ENCODE measurements at places on chromosomes 11 and 22. TPM values are rescaled to one million over a fixed set of nuclear protein-coding genes. Genes with fewer than 3 reads are reported as not detected.
A peak's percentile ranks its signal among the peaks of the same experiment; 100 is the strongest.

TRIM29 gene
- not detected for total RNA-seq

DNA sequence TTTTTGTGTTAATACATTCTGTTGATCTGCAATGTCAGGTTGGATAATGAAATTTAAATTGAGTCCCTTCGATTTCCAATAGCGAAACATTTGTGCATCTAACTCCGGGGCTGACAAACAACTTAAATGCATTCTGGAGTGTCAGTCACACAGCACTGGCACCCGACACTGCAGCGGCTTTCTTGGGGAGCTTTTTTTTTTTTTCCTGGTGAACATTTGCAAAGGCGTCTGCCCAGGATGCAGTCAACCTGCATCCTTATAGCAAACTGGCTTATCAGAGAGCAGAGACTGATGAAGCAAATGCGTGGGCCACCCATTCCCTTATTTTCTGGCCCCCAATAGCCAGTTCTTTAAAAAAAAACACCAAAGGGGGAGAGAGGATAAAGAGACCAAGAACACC is 1167.7 kb downstream of the LRRC4C start:
- H3K27ac ChIP-seq, result no peak overlapping the region
- no peak for DNase-seq
- no peaks in the 10 kb centered on the region for H3K36me3 ChIP-seq

OR6T1 gene
- total RNA-seq, result not detected

RAG2 gene
- not detected for total RNA-seq

CCDC83 gene
- not detected for total RNA-seq

DNA sequence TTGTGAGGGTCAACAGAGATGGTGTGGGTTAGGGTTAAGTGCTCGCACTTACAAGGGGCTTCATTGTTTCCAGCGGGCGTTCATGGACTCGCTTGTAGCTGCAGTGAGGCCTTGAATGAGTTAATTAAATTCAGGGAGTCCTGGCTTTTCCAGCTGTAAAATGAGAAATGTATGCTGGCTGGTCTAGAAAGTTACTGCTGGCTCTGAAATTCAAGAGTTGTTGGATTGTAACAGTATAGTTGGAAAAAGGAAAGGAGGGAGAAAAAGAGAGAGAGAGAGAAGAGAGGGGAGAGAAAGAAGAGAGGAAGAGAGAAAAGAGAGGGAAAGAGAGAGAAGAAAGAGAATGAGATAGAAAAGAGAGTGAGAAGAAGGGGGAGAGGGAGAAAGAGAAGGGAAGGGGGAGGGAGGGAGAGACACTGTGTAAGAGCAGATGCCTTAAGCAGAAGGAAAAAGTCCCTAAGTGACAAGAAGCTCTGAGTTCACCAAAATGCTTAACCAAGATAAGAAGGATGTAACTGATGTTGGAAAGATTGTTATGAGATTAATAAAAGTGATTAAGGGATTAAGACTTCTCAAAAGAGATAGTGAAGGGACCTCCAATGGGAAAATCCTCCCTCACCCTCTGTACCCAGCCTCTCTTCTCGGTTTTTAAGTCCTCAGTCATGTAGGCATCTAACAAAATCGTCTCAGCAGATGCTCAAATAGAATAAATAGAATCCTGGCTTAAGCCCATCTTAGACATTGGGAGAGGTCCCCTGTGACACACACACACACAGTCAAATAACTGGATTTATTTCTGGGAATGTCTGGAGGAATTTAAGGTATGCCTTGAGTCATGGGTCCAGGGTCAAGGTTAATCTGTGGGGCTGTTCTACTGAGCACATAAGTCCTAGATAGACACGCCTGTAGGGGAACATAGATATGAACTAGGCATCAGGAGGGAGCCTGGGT is 477.9 kb downstream of the MIAT start:
- no peak for DNase-seq
- no peak overlapping the region for H3K4me3 ChIP-seq
- H3K27me3 ChIP-seq, result no peaks in the 10 kb centered on the region
- no peak overlapping the region for H3K27ac ChIP-seq
- H3K4me1 ChIP-seq, result peaks cover 8% of the 10 kb centered on the region

DNA sequence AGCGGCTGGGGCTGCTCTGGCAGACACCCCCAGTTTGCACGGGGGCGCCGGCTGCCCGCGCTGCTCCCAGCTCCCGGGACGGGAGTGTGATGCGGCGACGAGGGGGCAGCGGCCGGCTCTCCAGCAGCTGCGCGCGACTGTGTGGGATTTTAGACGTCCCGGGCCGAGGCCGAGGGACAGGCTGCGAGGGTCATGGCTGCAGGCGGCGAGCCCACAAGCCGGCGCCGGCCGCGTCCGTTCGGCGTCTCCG is 159 bp downstream of the FZD4 start:
- peaks cover 44% of the 10 kb centered on the region for H3K36me3 ChIP-seq
- DNase-seq, result no peak
- no peak overlapping the region for H3K4me3 ChIP-seq
- peaks cover 65% of the 10 kb centered on the region for H3K4me1 ChIP-seq
- H3K27me3 ChIP-seq, result peaks cover 16% of the 10 kb centered on the region

DNA sequence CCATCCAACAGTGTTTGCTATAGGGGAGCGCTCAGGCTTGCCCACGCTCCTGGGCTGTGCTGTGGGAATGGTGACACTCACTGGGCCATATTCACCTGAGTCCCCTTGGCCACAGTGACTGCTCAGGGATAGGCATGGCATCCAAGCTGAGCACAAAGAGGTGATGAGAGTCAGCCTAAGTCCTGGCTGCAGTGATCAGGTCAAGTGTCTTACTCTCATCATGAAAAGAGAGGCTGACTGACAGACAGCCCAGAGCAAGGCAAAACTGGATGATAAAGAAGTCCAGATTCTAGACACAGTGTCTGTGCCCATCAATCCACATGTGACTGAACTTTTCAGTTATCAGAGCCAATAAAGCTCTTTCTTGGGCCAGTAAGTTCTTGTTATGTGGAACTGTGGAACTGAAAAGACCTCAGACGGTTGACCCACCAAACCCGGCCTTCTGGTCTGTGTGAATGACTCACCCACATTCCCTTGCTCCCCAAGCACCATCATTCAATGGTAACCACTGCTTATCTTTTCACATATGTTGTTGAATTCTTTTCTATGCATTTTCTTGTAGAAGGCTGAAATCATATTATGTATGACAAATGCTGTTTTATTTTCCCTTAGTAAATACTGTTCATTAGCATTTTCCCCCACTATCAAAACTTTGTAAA is 43.2 kb upstream of the YPEL1 start:
- no peak for DNase-seq
- no peak overlapping the region for H3K27ac ChIP-seq
- no peaks in the 10 kb centered on the region for H3K4me1 ChIP-seq

DNA sequence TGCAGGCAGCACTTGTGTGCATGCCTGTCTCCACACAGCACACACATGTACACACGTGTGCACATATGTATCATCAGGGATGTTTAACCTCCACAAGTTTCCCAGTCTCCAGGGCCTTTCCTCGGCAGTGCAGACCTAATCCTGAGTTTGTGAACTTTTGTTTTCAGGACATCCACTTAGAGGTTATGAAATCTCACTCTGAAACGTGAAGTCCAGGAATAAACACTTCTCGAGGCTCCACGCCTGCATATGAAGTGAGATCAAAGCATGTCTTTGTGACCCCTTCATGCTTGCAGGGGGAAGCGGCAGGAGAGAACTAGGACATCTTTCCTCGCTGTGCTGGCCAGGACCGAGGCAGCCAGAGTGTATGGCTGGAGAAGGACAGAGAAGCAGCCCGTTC is 3.1 kb downstream of the SHISAL1 start:
- peaks cover 5% of the 10 kb centered on the region for H3K27me3 ChIP-seq
- H3K4me1 ChIP-seq, result no peaks in the 10 kb centered on the region
- no peak overlapping the region for H3K4me3 ChIP-seq
- peaks cover 8% of the 10 kb centered on the region for H3K36me3 ChIP-seq
- no peak overlapping the region for H3K27ac ChIP-seq

NPTXR gene
- 0.62 TPM for total RNA-seq

DNA sequence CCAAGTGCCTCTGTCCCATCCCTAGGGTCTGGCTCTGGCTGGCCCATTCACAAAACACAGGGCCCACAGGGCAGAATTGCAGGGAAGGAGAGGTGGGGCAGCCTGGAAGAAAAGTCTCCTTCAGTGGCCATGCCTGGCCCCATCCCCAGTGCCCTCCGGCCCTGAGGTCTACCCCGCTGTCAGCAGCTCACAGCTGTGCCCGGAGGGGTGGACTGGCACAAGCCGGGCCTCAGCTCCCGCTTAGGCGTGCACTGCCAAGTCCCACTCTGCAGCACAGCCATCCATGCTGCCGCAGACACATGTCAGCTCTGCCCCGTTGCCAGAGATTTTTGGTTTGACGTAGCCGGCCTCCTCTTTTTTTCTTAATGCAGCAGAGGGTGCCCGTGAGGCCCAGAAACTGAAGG is 3.9 kb upstream of the SCN2B start:
- peak; percentile 45 for DNase-seq
- no peak overlapping the region for H3K27ac ChIP-seq
- H3K4me1 ChIP-seq, result peaks cover 19% of the 10 kb centered on the region
- H3K36me3 ChIP-seq, result no peaks in the 10 kb centered on the region

DNA sequence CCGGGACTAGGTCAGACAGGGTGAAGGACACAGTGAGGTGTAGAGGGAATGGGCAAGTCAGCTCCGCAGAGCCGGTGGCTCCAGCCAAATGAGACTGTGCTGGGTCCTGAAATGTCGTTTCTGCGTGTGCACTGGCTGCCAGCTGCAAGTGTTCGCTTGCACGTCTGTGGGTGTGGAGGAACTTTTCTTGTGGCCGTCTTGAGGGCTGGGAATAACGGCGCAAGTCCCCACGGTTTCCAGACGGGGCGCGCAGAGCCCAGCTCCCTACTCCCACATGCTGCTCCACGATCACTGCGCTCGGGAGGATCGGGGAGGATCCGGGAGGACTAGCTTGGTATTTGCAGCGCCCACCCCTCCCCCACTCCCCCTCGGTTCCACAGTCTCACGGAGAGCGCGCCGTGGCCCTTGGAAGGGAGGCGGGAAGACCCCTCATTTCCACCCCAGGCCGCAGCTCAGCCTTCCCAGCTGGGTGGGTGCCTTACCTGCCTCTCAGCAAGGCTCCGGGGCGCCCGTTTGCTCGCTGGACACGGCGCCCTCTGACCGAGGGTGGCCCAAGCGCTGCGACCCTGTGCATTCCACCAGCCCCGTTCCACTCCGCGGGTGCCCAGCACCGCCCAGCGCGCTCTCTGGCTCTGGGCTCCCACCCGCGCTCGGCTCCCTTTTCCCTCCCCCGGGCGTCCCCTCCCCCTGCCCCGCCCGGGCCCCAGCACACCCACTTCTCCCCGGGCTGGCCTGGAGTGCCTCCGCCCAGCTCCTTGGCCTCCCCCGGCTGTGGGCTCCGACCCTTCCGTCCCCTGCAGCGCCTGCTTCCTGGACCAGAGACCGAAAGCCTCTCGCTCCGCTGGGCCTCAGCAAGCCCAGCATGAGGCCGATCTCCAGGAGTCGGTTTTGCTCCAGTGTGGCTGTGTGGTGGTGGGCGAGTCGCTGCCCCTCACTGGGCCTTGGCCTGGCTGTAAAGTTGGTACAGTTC is at the start of gene KCNE3:
KCNE3 (minus strand) TSS at position 634 of the 970 bp plus-strand sequence. CDS start 9,986 bp downstream, outside the sequence.
- H3K27me3 ChIP-seq, result peaks cover 20% of the 10 kb centered on the region
- H3K4me3 ChIP-seq, result peak within 1 kb of the TSS; percentile 86
- peaks cover 49% of the 10 kb centered on the region for H3K4me1 ChIP-seq
- peak; percentile 50 for DNase-seq
- H3K27ac ChIP-seq, result peak within 1 kb of the TSS; percentile 85

DNA sequence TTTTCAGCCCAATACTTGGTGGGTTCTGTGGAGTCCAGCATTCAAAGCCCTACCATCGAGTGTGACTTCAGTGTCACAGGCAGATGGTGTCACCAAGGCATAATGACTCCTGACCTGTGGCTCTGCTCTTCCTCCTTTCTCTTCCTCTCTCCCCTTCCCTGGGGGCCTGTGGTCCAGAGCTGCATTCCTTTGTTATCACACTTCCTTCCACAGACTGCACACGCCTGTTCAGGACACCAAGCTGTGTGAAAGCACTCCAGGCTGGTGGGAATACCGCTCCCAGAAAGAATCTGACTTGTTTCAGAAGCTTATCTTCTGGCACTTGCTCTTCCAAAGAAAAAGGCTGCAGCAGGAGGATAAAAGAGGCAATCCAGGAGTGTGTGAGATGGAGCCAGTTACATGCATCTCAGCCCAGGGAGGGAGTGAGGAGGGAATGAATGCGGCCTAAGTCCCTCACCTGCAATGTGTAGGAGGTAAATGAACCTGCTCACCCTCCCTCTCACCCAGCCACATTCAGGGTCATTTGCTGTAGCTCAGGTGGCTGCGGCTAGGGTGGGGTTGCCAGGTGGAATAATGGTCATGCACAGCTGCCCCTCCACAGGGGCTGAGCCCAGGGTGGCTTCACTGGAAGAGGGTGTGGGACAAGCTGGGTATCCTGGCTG is 79.3 kb downstream of the ADAMTS15 start:
- peaks cover 6% of the 10 kb centered on the region for H3K27me3 ChIP-seq
- no peaks in the 10 kb centered on the region for H3K36me3 ChIP-seq
- H3K4me1 ChIP-seq, result peaks cover 48% of the 10 kb centered on the region
- H3K27ac ChIP-seq, result peak overlapping the region; percentile 62

DNA sequence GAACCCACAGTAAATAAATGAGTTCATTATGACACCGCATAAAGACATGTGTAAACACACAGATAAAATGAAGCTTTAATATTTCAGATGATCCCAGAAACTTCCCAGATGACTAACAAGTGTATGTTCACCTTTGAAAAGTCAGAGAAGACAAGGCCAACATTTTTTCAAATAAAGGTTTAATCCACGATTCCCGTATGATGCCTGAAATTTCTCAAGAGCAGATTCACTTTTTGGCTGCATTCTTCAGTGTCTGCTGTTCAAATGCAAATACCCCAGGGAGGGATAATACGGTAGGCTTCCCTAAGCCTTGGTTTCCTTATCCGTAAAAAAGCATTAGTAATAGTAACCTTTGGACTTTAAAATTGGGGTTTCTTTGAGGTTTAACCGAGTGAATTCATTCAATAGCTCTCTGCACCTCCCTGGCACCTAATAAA is 62.5 kb downstream of the SYTL2 start:
- no peak overlapping the region for H3K27ac ChIP-seq
- no peak overlapping the region for H3K4me3 ChIP-seq
- no peaks in the 10 kb centered on the region for H3K36me3 ChIP-seq
- H3K4me1 ChIP-seq, result peaks cover 42% of the 10 kb centered on the region

DNA sequence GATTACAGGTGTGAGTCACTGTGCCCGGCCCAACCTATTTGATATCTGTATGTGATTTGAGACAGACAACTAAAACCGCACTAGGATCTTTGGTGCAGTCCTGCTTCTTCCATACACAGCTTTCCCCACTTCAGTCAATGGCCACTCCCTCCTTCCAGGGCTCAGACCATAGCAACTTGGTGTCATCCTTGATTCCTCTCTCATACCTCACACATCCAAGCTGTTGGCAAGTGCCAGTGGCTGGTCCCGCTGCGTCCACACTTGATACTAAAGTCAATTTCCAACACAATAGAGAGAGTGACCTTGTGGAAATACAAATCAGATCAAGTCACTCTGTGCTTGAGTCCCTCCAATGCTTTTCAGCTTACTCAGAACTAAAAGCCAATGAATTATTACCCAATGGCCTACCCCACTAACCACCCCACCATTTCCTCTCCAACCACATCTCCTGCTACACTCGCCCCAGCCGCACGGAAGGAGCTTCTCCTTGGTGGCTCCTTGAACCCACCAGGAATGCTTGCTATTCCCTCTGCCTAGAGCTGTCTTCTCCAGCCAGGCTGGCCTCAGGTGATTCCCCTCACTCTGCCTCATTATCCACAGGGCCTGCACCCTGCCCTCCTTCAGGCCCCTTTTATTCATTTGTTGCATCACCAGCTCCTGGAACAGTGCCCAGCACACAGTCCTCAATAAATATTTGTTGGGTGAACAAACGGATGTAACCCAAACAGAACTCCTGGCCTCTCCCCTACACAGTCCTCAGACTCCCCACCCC is 12.9 kb downstream of the ABTB2 start:
- H3K4me3 ChIP-seq, result no peak overlapping the region
- H3K36me3 ChIP-seq, result peaks cover 16% of the 10 kb centered on the region
- H3K27me3 ChIP-seq, result no peaks in the 10 kb centered on the region
- H3K4me1 ChIP-seq, result peaks cover 34% of the 10 kb centered on the region
- no peak overlapping the region for H3K27ac ChIP-seq

Data from endothelial cell (in vitro differentiated cells).